HFF-Myc (cell line): ENCODE measurements at places on chromosomes 6 and 20.
A peak's percentile ranks its signal among the peaks of the same experiment; 100 is the strongest.

GRCh38 chr6:117496383-117496990 is 14.0 kb downstream of the DCBLD1 start:
- no peak for DNase-seq

DNA sequence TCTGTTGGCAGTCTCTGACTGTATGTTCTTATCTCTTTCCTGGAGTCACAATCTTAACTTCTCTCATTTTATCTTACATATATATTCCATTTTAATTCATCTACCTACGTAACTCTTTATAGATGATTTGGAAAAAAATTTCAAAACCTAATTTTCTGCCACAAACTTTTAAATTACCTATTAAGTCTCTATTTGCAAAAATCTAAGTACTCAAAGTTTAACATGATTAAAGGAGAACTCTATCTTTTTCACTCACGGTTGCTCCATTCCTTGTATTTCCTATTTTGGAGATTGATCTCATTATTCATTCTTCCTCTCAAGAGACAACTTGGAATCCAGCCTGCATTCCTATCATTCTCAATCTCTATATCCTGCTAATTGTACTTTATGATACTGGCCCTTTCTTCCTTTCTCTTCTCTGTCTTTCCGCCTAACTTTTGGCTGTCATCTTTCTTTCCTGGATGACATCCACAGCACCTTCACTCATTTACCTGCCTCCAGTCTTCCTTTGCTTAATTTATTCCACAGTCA is 1071.1 kb upstream of the CITED2 start:
- no peak for DNase-seq

- no peak for DNase-seq
These were observed 526.7 kb downstream of the EPHA7 start for GRCh38 chr6:92892626-92893170.

- DNase-seq = no peak
These were observed 4.7 kb upstream of the GTSF1L start for GRCh38 chr20:43731469-43731868.

GRCh38 chr6:163725008-163725941 is 310.8 kb downstream of the QKI start:
- no peak for DNase-seq

DNA sequence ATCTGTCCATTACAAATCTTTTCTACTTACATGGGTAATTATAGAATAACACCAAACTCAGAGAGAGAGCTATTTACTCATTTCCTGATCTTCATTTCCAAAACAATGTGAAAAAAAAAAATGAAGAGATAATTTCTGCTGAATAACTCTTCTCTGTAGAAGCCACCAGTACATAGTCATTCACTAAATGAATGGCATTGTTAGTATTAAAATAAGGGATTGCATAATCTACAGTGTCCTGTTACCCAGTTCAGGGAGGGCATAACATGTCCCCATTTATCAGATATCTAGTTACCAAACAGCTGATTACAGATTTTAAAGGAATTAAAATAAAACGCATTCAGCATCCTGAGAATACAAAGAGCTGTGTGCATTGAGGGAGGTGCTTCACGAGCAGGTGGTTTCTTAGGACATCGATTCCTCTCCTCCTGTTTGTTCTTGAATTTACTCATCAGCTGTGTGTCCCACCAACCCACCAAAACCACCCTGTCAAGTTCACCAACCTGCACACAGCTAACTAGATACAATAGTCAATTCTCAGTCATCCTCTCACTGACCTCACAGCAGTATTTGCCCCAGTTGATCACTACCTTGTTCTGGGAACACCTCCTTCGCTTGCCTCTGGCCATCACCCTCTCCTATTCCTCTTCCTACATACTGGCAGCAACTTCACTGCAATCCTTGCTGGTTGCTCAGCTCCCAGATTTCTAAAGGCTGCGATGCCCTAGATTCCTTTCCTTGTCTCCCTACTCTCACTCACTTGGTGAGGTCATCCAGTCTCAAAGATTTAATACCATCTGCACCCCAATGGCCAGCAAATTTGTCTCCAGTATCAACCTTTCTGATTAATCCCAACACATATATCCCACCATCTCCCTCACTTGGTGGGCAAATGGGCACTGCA is 18.7 kb downstream of the CNKSR3 start:
- DNase-seq = no peak

- DNase-seq = no peak
These were observed 76.8 kb upstream of the SIRPG start for GRCh38 chr20:1734269-1734858.

DNA sequence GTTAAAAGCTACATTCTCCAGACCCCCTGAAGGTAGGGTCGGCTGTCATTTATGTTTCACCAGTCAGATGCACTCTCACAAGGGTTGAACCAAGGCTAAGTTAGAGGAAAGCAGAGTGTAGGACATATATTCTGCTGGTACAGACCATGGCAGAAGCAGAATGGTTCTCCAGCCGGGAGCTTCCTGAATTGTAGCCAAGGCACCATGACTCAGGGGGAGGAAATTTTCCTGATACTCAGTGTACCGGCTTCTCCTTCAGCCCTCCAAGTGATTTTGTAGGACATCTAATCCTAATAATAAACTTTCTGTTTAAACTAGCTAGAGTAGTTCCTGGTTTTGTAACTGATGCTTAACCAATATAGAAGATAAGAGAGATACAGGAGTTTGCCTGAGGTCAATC is 14.2 kb upstream of the SLPI start:
- DNase-seq = no peak

DNA sequence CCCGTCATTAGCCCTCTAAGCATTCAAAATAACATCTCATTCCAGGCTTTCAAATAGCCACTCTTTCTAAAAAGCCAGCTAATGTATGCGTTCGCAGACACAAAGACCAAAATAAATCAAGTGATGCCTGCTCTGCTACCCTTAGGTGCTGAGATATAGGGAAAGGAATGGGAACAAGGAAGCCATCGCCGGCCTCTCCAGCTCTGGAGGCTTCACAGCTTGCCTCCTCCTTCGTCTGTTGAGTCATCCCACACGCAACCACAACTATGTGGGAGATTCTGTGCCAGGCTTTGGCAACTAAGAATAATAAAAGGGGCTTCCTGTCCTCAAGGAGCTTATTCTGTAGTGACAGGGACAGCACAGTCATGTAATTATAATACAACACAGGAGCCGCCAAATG is 27.3 kb upstream of the SLC22A23 start:
- peak; percentile 3 for DNase-seq

- DNase-seq = no peak
These were observed 233.8 kb downstream of the SYNDIG1 start for GRCh38 chr20:24703284-24703610.

- no peak for DNase-seq
These were observed 4.8 kb upstream of the PRPH2 start for GRCh38 chr6:42727087-42727611.

DNA sequence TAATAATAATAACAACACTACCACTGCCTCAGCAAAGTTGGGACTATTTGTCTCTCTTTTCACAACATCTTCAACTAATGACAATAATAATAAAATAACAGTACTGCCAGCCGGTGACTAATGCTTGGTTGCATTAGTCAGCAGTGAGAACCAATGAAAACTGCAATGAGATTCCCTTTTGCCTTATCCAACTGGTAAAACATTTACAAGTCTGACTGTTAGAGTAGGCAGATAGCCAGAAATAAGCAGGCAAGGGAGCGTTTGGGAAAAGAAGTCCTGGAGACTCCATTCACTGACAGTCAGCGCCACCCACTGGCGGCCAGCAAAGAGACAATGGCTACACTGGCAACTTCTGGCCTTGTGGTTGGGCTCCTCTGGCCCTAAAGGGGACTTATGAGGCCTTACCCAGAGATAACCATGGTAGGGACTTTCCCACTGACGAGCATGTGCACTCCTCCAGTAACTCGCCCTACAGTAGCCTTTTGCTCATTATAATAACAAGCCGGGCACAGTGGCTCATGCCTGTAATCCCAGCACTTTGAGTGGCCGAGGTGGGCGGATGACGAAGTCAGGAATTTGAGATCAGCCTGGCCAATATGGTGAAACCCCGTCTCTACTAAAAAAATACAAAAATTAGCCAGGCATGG is 3.4 kb upstream of the NSFL1C start:
- DNase-seq = peak; percentile 98

DNA sequence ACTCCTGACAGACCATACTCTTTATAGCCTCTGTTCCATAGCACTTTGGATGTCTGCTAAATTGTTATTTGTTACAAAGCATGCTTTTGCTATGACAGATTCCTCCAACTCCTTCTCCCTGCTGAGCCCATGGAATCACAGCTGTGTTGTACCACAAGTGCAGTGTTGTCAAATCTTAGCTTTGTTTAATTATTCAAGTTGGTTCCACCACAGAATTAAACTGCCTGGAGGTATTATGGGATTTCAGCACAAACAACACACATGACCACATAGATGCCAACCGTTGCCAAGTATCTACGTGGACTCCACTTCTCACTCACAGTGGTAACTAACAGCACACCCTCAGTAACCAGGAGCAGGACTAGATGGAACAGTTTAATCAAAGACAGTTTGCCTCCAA is 32.7 kb upstream of the MARCKS start:
- DNase-seq = no peak

GRCh38 chr6:55922406-55922805 is 47.0 kb upstream of the BMP5 start:
- no peak for DNase-seq

DNA sequence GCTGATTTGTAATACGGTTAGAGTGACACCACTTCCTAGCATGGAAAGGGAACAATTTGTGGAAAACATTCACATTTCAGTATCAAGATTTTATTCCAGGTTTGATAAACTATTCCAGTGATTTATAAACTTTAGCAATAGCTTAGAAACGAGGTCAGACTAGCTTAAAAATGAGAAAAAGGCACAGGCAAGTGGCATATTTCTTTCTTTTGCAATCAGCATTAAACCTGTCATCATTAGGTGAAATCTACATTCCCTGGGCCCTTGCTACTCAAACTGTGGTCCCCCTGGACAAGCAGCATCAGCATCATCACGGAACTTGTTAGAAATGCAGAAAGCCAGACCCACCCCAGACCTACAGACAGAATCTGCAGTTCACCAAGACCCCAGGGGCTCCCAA is 29.9 kb downstream of the TBC1D7 start:
- DNase-seq = no peak

- DNase-seq = no peak
These were observed 37.4 kb downstream of the PLAGL1 start for GRCh38 chr6:143970456-143971218.

DNA sequence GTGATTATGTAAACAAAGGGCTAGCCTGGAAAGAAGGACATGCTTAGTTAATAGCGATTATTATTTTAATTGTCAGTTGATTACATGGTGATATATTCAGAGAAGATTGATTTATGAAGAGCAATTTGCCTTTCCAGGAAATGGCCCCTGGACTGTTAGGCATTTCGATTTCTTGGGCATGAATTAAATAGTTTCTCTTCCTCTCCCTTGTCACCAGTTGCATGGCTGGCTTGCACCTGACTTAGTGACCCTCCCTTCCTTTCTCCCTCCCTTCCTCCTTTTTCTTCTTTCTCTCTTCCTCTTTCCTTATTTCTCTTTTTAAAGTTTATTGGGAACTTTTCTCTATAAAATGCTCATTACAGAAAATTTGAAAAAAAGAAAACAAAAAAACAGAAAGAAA is 235.4 kb downstream of the CDC5L start:
- DNase-seq = no peak

- DNase-seq = no peak
These were observed 31.4 kb downstream of the RALGAPA2 start for GRCh38 chr20:20680991-20681508.

DNA sequence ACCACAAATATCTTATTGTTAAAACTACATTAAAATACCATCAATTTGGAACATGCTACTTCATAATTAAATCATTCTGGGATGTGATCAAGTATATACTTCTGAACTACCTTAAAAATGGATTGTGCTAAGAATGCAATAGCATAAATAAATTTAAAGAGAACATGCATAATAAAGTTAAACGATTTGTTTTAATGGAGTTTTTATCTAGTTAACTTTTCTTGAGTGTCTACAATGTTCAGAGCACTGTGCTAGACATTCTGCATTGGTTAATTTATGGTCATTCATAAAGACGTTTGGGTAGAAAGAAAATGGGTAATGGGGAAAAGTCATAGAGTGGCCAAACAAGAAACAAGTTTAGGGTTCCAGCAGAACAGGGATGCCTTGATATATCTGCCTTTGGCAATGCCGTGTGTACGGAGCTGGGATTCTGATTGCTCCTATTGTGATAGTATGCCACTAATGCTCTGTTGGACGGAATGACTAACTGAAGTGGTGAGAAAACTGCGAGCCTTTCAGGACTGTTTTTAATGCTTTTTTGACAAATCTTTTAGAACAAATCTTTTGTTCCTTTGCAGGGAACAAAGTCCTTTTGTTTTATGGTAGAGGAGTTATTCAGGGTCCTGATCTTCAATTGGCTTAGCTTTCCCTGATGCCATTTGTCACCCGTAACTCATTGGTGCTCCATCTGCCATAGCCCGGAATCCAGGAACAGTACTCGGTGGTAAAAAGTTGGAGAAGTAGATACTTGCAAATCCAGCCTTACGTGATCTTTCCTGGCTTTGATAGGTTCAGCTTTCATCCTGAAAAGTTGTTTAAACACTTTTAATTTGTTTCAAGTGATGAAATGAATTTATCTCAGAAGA is 162.6 kb downstream of the BCKDHB start:
- no peak for DNase-seq

GRCh38 chr6:138334963-138335362 is 42.7 kb upstream of the SMIM28 start:
- DNase-seq = no peak

GRCh38 chr6:144049386-144049785 is 41.3 kb upstream of the PLAGL1 start:
- no peak for DNase-seq

- no peak for DNase-seq
These were observed 76.0 kb upstream of the TBC1D7 start for GRCh38 chr6:13404228-13404891.

DNA sequence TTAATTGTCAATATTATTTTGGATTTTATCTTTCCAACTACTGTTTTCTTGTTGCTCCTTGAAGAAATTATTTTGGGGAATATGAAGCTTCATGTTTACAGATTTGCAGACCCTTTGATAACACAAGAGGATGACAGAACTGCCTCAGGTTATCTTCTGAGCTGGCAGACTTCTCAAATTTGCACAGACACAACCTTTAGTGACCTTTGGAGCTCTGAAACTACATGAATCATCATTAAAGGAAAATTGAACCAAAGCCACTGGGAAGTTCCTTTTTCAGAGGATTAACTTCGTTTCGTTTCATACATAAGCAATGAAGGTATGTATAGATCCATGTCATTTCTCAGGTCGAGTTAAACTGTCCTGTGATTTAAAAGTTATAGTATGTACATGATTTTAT is 85.9 kb downstream of the FBXO5 start:
- DNase-seq = no peak
